ENCODE measurements at places on chromosomes 2 and 18.

DNA sequence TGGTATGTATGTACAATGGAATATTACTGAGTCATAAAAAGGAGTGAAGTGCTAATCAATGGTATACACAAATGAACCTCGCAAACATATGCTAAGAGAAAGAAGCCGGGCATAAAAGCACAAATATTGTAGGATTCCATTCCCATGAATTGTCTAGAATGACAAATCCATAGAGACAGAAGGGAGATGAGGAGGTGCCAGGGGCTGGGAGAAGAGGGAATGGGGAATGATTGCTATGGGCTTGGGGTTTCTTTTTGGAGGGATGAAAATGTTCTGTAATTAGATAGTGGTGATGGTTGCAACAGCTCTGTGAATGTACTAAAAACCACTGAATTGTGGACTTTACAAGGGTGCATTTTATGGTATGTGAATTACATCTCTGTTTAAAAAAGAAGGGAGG lies 73.5 kb downstream of the GLI2 start:
- no peak for DNase-seq

GRCh38 chr2:209547726-209548125 lies 123.9 kb downstream of the MAP2 start:
- DNase-seq: no peak

- no peak for DNase-seq
Observed at GRCh38 chr2:74915743-74916142, 42.7 kb upstream of the POLE4 start.

GRCh38 chr2:86314125-86314524 lies 23.3 kb downstream of the REEP1 start:
- DNase-seq: no peak

DNA sequence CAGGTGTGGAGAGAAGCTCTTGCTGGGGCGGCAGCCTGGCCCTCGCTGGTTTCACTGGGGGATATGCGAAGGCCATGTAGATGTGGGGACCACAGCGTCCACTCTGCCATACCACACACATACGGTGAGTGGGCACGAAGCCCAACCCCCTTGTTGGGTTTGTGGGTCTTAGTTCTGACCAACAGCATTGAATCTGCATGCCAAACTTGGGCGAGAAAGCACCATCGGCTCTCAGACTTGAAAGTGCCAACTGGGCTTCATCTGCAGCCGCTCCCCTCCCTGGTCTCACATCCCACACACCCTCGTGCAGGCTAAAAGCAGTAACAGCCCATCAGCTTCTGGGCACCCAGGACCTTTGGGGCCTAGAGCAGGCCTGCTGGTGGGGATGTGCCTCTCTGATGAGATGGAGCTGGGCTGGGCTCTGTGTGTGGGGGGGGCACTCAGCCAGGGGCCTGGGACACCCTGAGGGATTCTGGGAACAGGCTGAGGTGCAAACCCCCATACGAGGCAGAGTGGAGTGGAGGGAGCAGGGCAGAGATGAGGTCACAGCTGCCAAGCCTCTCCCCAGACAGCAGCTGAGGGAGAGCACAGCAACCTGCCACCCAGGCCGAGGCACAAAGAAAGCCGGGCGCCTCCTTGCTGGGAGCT lies 264.4 kb downstream of the TWIST2 start:
- DNase-seq: no peak

GRCh38 chr18:71760541-71760940 lies 783.6 kb downstream of the CBLN2 start:
- DNase-seq: no peak

DNA sequence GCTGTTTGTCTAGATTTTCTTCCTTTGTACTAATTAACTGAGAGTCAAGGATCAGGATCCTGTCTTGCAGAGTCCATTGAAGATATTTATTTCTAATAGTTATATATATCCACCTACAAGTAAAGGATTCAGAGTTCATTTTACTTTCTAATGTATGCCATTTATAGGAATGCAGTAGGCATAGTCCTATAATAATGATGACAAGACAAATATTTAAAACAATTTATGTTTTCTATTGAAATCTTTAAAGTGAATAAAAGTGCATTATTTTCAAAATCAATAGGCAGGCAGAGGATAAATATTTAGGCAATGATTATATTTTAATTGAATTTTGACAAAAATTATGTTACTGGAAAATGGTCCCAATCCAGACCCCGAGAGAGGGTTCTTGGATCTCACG lies 1430.8 kb upstream of the NXPH2 start:
- no peak for DNase-seq

GRCh38 chr2:105928563-105928962 lies 183.9 kb downstream of the NCK2 start:
- DNase-seq: no peak

GRCh38 chr2:73423913-73424312 lies 38.3 kb downstream of the ALMS1 start:
- no peak for DNase-seq

DNA sequence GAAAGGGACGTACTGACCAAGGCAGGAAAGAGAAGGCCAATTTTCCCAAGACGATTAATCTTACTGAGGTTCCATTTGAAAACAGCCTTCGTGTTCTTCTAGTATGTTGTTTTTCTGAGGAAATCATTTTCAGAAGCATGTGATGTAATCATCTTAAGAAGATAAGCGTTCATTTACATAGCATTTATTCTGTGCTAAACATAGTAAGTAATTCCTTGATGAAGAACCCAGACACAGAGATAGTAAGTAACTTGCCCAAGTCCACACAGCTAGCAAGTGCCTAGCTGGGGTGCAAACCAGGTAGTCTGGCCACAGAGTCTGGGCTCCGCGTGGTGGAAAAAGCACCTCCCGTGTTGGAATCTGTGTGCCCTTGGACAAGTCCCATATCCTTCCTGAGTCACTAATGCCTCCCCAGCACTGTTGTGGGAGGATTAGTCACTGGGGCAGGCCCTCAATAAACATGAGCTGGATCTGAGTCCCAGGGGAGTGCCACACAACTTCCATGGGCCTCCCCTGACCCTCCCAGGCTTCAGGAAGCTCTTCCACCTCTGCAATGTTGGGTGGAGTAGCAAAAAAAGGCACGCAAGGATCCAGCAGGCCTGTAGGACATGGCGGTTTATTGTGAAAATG lies 26.9 kb upstream of the ASAP2 start:
- no peak for DNase-seq

- no peak for DNase-seq
Observed at GRCh38 chr18:23856466-23857163, 157.9 kb upstream of the TTC39C start.

DNA sequence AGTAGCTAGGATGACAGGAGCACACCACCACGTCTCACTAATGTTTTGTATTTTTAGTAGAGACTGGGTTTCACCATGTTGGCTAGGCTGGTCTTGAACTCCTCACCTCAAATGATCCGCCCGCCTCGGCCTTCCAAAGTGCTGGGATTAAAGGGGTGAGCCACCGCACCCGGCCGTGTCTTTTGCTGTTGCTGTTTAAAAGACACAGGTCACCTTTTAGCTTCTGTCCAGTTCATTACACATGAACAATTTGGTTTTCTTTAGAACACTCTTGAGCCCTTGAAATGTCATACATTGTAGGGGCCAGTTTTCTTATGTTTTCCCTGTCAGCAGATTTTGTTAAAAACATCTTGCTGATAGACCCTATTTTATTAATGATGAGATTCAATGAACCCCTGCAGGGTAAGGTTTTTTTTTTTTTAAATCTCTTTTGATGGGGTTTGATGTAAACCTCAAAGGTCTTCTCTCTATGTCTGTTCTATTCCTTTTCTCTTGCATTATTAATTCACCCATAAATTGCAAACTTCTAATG lies 61.0 kb upstream of the AGPS start:
- DNase-seq: no peak

GRCh38 chr2:20745924-20746555 lies 76.9 kb downstream of the LDAH start:
- DNase-seq: no peak

DNA sequence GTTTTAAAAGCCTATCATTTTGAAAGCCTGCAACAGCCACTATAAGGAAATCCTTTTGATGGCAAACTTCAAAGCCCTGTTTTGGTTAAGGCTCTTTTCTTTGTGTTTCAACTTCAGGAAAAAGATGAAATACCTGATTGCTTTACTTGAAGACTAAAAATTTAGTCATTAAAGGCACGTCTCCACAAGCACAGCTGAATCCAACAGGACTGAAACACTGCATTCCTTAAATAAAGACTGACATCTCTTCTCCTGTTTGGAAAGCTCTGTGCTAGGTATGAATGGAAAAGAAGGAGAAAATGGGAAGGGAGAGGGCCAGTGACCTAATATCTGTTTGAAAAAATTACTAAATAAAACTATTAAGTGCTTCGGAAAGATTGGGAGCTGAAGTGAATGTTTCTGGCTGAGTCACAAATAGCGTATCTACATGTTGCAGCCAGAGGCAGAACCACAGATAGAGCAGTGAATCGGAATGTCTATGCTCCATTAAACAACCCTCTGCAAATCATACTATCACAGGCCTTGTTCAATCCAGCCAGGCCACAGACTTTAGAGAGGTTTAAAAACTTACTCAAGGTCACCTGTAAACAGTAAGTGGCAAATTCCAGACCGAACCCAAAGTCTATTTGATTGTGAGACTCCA lies 21.1 kb upstream of the RALBP1 start:
- no peak for DNase-seq

DNA sequence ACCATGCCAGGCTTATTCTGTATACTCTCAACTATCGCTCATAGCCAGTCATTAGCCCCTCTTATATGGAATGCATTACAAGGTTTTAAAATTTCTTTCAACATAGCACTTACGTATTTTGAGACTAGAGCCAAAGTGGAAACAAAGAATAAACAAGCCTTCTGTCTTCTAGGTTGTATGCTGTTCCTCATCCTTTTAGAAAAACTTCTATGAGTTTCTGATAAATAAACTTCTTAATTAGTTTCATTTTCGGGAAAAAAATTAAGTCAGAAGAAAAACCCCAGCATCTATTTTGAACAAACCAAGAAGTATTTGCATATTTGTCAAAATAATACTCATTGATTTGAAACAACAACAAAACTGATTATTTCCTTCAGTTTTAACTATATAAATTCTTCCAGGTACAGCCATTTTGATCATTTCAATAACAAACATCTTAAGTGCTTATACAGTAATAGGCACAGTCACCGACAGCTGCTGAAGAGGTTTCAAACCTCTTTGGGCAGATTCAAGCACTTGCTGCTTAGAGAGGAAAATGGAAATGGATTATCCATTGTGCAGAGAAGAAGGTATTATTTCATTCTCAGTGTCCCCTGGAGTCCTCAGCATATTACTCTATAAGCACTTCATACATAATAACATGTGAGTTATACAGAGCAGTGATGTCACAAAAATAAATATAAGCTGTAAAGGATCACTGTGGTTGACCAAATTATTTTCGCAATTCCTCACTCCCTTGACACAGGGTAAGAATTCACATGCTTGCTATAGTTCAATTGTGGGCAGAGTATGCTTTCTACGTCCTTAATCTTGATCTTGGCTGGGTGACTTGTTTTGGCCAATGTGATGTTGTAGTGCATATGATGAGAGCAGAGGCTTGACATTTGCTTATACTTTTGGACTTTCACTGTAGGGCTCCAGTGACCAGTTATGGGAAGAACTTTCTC lies 833.8 kb downstream of the TRIB2 start:
- DNase-seq: no peak

GRCh38 chr2:5913711-5914395 lies 221.7 kb downstream of the SOX11 start:
- DNase-seq: no peak

All from GM19239 (cell line).